Glomerular endothelial cell (primary cell): ENCODE measurements at places on chromosomes 5 and 9. TPM values are rescaled to one million over a fixed set of nuclear protein-coding genes. Genes with fewer than 3 reads are reported as not detected.
A peak's percentile ranks its signal among the peaks of the same experiment; 100 is the strongest.

GRCh38 chr5:180605554-180606214 is 14.4 kb upstream of the SCGB3A1 start:
- DNase-seq = peak; percentile 31

SPATA6L gene
- 3.8 and 4.0 TPM in 2 replicates for total RNA-seq

GAPT gene
- not detected in 2 replicates for total RNA-seq

TAF11L5 gene
- total RNA-seq = not detected in 2 replicates

DNA sequence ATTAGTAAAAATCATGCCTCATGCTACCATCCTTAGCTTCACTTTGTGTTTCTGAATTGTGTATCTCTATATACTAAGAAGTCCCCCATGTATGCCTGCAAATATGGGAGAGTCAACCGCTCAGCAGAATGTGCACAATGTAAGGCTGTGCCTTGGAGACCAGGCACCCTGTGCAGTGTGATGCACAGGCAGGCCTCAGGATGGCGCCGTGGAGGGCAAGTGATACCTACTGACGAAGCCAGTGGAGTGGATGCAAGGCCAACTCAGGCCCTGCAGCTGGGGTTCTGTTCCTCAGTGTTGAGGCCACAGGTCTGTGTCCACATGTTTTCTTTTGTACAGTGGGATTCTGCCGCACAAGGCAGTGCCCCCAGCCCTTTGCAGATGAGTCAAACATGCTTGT is 28.4 kb downstream of the SYK start:
- DNase-seq = no peak

- DNase-seq = no peak
These were observed 178.8 kb upstream of the CDH10 start for GRCh38 chr5:24823625-24824024.

DNA sequence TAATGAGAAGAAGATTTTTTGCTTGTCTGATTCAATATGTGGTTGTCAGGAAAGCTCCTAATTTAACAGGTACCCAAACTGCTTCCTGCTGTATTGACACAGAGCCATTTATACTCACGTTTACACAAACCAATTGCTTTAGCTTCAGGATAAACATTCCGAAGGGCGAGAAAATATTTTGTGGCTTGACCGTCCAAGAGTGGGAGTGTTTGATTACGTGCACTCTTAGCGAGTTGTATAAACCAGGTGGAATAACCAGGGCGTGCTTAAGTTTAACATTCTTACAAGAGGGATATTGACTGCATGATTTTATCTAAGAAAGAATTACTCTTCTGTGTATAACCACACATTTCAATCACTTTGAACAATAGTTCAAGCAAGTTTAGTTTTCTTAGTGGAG is 278.7 kb upstream of the TYRP1 start:
- no peak for DNase-seq

DNA sequence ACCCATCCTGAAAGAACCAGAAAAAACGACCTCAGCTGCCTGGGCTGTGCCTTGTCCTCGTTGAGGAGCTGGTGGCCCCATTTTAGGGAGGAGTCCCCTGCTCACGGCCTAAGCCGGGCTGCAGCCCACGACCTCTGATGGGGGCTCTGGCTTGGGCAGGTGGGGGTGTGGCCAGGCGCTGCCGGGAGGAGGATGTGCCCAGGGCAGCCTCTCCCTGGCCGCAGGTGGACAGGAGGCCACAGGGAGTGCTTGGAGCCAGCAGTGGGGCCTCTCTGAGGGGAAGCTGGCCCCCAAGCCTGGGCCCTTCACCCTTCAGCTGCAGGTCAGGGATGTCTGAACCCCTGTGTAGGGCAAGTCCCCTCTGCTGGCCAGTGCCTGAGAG is 2.5 kb downstream of the DIPK1B start:
- DNase-seq = no peak

DNA sequence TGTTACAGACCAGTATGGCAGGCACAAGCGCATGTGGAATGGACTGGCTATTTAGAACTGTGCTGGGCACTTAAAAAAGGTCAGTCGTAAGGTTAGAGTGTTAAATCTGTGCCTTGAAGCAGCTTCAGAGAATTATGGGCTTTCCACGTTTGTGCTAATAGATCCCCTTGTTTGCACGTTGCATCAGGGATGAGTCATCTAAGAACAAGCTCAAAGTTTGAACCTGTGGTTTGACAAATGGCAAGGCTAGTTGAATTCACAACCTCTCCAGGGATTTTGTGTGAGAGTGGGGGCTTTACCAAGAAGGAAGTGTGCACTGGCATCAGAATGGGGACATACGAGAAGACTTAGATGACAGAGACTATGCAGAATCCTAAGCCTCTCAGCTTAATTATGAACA is 249.6 kb downstream of the IRX1 start:
- no peak for DNase-seq

GRCh38 chr5:88226881-88227450 is 41.7 kb downstream of the TMEM161B start:
- no peak for DNase-seq
